ENCODE measurements at places on chromosomes 7 and 10. TPM values are rescaled to one million over a fixed set of nuclear protein-coding genes. Genes with fewer than 3 reads are reported as not detected.

Gene METTL27
- 9.0 TPM for polyA plus RNA-seq

Gene ZNF789
- 11.6 TPM for polyA plus RNA-seq

- H3K27ac ChIP-seq: no peak overlapping the region
- peak; percentile 35 for DNase-seq
- no peaks in the 10 kb centered on the region for H3K36me3 ChIP-seq
- no peak overlapping the region for H3K4me3 ChIP-seq
These were observed 248.9 kb downstream of the FOXP2 start for GRCh38 chr7:114663502-114663901.

DNA sequence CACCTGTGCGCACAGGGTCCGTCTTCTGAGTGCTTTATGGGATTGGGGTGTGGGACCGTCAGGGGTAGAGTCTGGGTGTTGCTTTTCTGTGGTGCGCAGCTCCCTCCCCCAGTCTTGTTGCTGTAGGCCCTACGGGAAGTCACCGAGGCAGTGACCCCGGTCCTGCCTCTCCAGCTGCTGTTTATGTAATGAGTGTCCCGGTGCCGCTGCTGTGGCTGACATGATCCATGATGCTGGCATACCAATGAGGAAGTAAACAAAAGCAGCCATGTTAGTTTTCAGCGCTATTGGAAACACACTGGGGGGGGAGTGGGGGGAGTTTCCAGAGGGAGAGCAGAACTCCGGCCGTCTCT, 1.1 kb downstream of the TRIM8 start:
- peak; percentile 85 for DNase-seq
- no peaks in the 10 kb centered on the region for H3K36me3 ChIP-seq
- peaks cover 43% of the 10 kb centered on the region for H3K4me1 ChIP-seq
- peak overlapping the region; percentile 56 for H3K4me3 ChIP-seq
- no peaks in the 10 kb centered on the region for H3K27me3 ChIP-seq
- peak overlapping the region; percentile 79 for H3K27ac ChIP-seq

- no peak for DNase-seq
- H3K36me3 ChIP-seq: no peaks in the 10 kb centered on the region
- H3K4me3 ChIP-seq: no peak overlapping the region
- H3K27me3 ChIP-seq: no peaks in the 10 kb centered on the region
These were observed 72.0 kb downstream of the C1GALT1 start for GRCh38 chr7:7254319-7254718.

DNA sequence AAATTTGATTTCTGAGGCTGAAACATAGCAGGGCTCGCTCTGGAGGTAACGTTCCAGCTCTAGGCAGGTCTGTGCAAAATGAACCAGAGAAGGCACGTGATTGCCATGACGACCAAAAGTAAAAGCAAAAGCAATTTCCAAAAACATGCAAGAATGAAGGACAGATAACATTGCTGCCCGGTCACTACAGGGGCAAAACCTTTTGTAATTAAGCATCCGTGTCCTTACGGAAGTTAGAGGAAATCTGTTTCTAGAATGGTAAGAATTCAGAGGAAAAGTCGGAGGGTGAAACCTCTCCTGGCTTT, 2.9 kb downstream of the KLF6 start:
- peaks cover 28% of the 10 kb centered on the region for H3K36me3 ChIP-seq
- peak overlapping the region; percentile 89 for H3K4me3 ChIP-seq
- H3K27me3 ChIP-seq: no peaks in the 10 kb centered on the region
- H3K27ac ChIP-seq: peak overlapping the region; percentile 95
- H3K4me1 ChIP-seq: peaks cover 56% of the 10 kb centered on the region

GRCh38 chr7:82609746-82610145, 166.2 kb upstream of the CACNA2D1 start:
- DNase-seq: no peak
- no peak overlapping the region for H3K4me3 ChIP-seq
- no peaks in the 10 kb centered on the region for H3K27me3 ChIP-seq
- no peaks in the 10 kb centered on the region for H3K4me1 ChIP-seq
- no peak overlapping the region for H3K27ac ChIP-seq

DNA sequence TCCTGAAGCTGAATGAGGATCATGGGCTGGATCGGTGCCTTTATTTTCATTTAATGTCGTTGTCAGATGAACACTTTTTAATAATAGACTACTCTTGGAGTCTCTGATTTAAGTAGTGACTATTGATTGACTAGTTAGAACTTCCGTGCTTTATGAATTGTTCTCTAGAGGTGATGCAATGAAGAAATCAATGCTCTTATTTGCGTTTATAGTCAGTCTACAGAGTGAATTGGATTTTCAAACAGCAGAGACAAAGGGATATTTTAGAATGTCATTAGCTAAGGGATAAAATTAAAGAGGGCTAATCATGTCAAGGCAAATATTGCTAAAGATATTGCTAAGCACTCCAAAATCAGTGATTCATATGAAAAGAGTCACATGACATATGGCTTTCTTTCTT, 652.0 kb upstream of the NRP1 start:
- DNase-seq: no peak
- H3K27me3 ChIP-seq: peaks cover 2% of the 10 kb centered on the region
- H3K4me1 ChIP-seq: no peaks in the 10 kb centered on the region

Measured in endothelial cell of umbilical vein (primary cell).